Left lobe of liver (tissue), 2 donors: ENCODE measurements at places on chromosomes 4 and X.

DNA sequence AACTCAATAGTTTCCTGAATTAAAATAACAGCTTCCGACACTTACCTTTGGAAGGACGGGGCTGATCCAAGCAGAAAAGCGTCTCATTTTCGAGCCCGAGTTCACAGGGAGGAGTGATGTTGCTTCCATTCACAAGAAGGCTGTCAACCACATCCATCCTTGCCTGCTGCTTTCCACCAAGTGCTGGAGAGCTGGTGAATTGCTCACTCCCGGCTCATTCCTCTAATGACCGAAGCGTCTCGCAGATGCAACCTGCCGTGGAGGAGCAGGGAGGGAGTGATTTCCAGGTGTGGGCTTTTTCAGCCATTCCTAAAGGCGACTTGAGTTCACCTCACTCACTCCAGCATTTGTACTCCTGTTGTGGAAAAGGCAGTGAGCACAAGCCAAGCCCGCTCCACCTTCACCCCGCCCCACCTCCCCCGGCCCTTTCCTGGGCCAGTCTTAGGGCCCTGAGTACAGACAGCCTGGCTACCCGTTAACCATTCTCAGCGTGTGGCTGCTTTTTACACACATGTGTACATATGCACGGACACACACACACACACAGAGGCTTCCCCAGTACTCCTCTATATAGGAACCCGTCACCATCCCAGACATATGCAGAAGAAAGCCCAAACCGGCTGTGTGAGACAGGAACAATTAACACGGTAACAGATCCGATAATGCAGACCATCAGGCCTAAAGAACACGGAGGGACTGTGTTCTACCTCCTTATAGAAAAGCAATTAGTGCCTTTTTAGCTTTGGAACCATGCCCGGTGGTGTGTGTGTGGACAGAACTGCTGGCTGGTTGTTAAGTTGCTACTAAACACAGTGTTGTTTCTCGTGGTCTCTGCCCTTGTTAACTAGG lies at the start of gene CCKAR:
Gene CCKAR (minus strand): TSS at position 374 of the 849 bp plus-strand sequence. CDS start 217 bp downstream, at position 157.
- DNase-seq: no peak

DNA sequence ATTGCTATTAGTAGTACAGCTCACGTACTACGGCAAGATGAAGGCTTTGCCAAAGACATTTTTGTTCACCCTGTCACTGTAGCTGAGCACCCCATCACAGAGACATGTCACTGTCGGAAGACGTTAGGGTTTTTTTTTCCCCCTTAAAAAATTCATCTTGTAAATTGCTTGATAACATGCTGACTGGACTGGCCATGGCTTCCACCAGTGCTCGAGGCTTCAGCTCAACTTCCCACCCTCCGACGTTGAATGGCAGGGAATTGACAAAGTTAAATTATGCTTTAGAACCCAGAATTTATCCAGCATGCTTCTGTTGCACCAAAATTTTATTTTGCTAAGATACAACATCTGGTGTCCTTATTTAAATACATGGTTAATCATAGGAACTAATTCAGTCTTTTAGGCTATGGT lies 707 bp upstream of the OTUD4 start:
- DNase-seq: no peak

- no peak for DNase-seq
These were observed 605.1 kb downstream of the KCTD8 start for GRCh38 chr4:43843501-43843900.

GRCh38 chr4:8326206-8326605 lies 56.7 kb downstream of the HTRA3 start:
- peak; percentile 16 for DNase-seq

GRCh38 chr4:81065446-81065845 lies 34.9 kb downstream of the BMP3 start:
- no peak for DNase-seq
